ENCODE measurements at places on chromosomes 1 and 21. TPM values are rescaled to one million over a fixed set of nuclear protein-coding genes. Genes with fewer than 3 reads are reported as not detected.

DNA sequence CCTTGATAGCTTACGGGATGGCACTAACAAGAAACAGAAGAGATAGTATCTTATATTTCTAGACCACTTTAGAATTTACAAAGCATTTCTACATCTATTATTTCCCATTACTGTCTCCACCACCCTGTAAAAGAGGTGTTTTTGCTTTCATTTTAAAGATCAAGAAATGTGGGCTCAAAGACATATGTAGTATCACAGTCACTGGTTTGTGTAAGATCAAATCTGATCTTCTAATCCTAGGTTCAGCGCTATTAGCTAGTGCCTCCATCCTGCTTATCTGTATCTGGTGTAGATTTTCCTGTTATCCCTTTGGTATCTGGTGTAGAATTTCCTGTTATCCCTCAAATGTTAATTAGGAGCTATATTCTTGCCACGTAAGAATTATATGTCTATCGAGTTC is 23.6 kb upstream of the ZRANB2 start:
- no peak for DNase-seq

- no peak for DNase-seq
Measured at GRCh38 chr21:37224861-37225839, 42.0 kb downstream of the VPS26C start.

The SPATA46 gene
- not detected for polyA plus RNA-seq

GRCh38 chr1:143699731-143700130 is 272.1 kb downstream of the FAM72C start:
- no peak for DNase-seq

- no peak for DNase-seq
Measured at GRCh38 chr1:208977012-208977411, 606.5 kb upstream of the CAMK1G start.

- no peak for DNase-seq
Measured at GRCh38 chr1:229480495-229480894, 27.6 kb downstream of the NUP133 start.

- peak; percentile 15 for DNase-seq
Measured at GRCh38 chr1:155860970-155861510, 1.7 kb downstream of the SYT11 start.

- no peak for DNase-seq
Measured at GRCh38 chr1:159800177-159800930, 1.8 kb upstream of the FCRL6 start.

GRCh38 chr1:21903638-21904453 is 33.3 kb downstream of the HSPG2 start:
- DNase-seq, result no peak

DNA sequence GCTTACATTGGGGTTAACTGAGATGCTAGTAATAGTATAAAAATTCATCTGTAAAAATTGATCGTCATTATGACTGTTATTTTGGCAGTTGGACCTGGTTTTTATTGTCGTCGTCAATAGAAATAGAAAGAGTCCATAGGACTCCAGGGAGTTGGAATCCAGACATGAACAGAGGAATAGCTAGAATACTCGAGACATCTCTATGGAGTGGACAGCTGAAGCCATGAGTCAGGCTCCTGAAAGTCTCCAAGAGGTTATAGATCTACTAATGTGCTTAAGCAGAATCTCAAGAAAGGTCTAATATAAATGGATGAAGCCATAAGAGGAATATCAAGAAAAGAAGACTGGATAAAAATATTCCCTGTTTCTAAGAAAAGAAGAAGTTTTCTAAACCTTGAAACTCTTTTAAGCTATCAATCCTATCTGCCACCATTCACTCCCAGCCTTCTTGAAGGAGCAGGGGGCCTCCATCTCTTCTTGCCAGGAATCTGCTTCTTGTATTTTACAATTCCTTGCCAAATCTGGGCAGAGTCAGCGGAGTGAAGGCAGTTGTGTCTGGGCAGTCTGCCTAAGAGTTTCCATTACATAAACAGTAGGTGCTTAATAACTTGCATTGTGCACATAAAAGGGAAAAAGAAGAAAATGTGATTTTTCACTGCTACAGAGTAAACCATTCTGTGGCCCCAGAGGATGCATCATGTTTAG is 163.3 kb downstream of the ST6GALNAC5 start:
- no peak for DNase-seq

The ANKRD65 gene
- 14.6 TPM for polyA plus RNA-seq

DNA sequence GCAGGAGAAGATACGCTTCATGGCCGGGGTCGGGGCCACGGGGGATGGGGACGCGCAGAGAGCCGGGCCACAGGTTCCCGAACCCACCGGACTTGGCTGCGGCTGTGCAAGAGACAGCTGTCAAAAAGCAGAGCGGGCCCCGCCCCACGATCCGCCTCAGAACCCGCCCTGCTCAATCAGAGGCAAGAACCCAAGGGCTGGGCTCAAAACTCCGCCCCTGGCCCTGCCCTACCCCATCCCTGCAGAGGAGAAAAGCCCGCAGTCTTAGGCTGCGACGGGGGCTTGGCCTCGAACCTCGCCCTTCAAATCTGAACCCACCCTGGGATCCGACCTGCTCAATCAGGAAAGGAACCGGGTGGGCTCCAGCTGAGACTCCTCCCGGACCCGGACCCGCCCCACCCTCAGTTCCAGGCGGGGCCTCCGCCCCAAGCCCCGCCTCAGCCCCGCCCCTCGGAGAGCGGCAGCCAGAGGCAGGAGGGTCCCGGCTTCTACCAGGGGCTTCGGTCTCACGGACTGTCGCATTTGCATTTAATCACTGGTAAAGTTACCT is at the start of gene ANKRD35:
Gene ANKRD35 (minus strand): TSS at position 129 of the 550 bp plus-strand sequence. CDS start 108 bp downstream, at position 21.
- peak; percentile 93 for DNase-seq

The SAMSN1 gene
- polyA plus RNA-seq, result 2.6 TPM

The ZC3H11A gene
- 89.3 TPM for polyA plus RNA-seq

The TCHH gene
- 0.04 TPM for polyA plus RNA-seq

The RNF186 gene
- polyA plus RNA-seq, result not detected

The WASF2 gene
- polyA plus RNA-seq, result 73.4 TPM

Measured in muscle of back (tissue), 13 donors.